ENCODE measurements at places on chromosomes 13 and 19.
A peak's percentile ranks its signal among the peaks of the same experiment; 100 is the strongest.

DNA sequence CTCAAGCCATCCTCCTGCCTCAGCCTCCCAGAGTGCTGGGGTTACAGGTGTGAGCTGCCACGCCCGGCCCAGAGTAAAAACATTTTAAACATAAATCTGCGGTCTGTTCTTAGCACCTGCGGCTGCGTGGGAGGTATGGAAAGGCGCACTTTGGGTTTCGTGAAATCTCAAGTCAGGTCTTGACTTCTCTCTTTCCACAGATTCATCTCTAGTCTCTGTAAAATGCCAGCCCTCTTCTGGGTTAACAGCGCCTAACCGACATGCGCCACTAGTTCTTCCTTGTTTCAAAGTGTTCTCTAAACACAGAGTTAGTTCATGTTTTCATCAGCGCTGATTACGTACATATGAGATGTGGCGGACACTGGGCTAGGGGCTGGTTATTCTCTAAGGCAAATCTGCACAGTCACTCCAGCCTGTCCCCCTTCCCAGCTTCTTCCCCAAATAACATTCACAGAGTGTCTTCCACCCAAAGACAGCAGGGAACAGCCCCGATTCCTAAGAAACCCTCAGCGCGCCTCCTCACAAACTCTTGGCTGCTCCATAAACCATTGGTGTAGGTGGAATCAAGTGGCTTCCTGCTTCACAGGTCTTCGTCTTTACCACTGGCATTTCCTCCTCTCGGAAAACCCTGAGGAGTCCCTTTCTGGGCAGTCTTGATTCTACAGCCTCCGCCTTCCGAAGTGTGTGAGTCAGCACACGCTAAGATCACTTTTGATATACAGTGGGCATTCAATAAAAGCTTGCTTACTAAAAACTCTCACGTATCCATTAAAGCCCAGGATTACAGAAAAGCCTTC lies 1.4 kb downstream of the PARP4 start:
- DNase-seq = peak; percentile 60

DNA sequence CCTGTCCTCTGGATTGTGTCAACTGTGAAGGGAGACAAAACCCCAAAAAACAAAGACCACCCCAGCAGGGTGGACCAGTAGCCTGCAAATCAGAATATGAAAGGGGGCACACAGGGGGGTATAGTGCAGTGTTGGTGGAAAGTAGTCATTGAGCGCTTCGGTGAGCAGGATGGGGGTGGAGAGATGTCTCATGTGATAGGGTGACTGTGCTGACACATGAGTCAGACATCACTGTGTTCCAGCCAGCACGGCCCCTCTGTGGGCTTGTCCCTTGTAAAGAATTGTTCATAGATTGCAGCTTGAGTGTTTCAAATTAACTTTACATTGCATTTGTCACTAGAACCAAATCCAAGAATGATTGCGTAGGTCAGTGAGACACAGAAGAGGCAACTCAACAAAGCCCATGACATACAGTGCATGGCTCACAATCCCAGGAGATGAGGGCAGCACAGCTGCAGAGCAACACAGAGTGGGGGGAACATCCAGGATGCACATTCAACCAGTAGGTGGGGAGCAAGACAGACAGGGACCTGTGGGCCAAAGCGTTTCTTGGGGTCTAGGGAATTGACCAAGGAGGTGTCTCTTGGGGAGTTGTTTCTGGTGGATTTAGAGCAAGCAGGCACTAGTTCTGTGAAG lies 7.5 kb downstream of the ZNF440 start:
- no peak for DNase-seq

DNA sequence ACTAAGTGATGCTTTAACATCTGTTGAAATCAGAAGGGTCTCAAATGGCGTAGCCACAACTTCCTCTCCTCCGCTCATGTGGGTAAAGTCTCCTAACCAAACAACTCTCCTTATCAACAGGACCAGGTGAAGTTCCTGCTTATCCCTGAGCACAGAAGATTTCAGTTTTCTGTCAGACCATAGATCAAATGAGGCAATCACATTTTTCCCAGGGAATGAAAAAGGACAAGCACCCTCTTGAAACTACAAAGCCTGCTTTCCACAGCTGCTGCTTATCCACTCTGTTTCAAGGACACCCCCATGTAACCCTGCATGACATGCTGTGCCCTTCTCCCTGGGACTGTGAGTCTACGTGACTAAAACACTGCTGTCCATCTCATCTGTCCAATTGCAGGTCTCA lies 788.3 kb upstream of the SLITRK5 start:
- no peak for DNase-seq

- no peak for DNase-seq
These were observed 4.5 kb upstream of the ADGRE2 start for GRCh38 chr19:14782626-14783409.

DNA sequence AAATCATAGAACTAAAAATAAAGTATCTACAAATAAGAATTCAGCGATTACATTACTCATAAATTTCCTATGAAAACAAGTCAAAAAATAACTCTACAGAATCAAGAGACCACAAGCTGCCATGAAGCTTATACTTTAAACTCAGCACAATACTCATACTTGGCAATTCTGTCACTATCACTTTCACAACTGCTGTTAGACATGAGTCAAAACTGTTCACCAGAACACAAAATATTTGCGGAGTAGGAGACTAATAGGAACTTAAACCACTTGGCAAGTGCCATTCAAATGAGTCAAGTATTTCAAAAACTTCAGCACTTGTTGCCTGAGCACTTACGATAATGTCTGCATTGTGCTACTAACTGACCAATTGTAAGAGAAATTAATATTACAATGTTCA lies 387.8 kb upstream of the GPC6 start:
- no peak for DNase-seq

DNA sequence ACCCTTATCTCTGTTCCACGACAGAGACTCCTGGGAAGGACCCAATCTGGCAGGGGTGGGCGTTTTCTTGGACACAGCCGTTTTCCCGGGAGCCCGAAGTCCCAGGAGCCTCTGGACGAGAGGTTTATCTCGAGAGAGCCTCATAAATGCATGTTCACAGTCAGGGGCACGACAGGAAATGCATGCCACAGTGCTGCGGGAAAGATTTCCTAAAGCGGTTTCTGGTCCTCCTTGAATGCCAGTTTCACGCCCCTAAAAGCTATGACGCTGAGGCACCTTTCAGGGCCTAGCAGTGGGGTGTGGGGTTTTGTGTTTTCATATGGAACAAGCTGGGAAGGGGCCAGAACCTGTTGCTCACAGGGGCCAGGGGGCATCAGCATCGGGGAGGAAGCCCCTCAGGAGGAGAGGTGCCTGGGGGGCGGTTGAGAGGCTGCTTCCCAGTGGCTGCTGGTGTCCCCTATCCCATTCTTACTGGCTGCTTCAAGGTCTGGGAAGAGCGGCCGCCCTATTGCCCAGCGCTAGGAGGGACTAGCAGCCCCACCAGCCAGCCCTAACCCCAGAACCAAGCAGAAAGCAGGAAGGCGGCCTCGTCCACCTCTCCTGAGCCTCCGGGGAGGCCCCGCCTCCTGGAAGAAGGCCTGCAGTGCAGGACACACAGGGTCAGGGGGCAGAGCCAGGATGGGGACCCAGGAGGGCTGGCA lies 157.0 kb downstream of the KDM4B start:
- no peak for DNase-seq

DNA sequence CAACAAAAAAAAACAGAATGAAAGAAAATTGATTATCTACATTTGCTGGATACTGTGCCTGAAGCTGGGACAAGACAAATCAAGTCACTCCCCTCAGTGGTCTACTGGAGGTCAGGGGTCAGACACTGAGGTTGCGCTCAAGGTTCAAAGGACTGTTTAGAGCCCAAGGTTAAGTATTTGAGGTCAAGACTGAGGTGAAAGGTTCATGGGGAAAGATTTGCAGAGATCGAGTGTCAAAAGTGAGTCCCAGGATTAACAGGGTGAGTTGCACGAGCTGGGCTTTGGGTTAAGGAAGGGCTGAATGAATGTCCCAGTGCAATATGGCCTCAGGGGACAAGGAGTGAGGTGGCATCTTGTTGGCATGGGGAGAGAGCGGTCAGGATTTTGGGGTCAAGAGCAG lies 3.4 kb upstream of the TOMM40 start:
- DNase-seq = no peak

DNA sequence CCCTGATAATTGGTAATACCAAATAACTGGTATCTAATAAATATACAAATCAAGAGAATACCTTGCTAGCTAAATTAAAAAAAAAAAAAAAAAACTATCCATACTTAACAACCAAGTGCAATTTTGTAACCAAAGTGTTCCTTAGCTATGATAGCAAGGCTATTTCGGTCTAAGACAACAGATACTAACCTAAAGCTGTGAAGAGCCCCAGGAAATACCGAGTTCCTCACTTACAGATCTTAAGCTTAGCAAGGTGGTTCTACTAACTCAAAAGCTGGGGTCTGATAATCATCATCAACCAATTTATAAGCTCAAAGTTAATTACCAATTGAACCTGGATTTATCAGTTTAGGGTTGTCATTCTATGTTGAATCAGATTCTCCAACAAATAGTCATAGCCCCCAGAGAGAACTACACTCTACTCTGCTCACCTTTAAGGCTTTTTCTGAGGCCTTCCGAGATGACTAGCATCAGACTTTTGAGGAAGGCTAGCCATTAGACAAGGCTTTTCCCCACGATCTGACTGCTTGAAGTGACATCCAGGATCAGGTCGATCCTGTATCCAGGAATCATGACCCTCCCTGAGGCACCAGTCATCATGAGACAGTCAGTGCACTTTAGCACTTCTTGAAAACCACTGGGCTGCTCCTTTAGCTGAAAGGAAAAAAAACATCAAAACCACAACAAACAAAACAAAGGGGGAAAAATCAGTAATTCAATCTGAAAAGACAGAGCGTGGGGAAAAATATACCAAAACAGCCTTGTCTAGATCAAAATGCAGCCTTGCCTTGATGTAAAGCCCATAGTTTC lies 31.9 kb downstream of the INTS6 start:
- no peak for DNase-seq

GRCh38 chr13:110233181-110233950 lies 73.6 kb downstream of the COL4A1 start:
- no peak for DNase-seq

DNA sequence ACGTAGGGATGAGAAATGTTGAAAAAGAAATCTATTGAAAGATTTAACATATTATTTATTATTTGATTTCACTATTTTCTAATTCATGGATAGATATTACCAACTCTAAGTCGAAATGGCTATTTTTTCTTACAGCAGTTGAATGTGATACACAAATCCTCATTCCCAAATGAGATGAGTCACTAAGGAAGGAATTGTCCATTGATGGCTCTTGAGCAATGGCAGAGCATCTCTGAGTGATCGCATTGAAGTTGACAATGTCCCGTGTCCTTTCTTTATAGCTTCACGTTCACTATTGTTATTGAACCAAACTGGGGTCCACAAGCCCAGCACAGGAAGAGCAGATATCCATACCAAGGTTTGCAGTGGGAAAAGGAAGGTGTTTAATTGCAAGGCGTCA lies 648.3 kb upstream of the SPRY2 start:
- DNase-seq = no peak

GRCh38 chr19:10431943-10432735 lies 11.8 kb downstream of the PDE4A start:
- peak; percentile 52 for DNase-seq

DNA sequence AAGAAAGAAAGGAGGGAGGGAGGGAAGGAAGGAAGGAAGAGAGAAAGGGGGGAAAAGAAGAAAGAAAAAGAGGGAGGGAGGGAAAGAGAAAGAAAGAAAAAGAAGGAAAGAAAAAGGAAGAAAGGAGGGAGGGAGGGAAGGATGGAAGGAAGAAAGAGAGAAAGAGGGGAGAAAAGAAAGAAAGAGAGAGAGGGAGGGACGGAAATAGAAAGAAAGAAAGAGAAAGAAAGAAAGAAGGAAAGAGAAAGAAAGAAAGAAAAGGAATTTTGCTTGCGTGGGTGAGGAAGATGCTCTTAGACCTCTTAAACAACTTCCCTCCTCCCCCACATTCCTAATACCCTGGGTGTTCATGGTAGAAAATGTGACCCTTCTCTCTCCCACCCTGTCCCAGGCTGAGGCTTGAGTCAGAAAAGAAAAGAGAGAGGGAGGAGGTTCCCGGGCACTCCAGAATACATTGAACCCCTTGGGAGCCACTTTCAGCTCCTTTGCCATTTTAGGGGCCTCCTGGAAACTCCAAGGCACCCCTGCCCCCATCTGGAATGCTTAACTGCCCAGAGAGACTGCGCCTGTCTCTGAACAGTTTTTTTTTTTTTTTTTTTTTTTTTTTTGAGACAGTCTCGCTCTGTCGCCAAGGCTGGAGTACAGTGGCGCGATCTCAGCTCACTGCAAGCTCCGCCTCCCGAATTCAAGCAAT lies 9.2 kb upstream of the KANK3 start:
- DNase-seq = no peak

DNA sequence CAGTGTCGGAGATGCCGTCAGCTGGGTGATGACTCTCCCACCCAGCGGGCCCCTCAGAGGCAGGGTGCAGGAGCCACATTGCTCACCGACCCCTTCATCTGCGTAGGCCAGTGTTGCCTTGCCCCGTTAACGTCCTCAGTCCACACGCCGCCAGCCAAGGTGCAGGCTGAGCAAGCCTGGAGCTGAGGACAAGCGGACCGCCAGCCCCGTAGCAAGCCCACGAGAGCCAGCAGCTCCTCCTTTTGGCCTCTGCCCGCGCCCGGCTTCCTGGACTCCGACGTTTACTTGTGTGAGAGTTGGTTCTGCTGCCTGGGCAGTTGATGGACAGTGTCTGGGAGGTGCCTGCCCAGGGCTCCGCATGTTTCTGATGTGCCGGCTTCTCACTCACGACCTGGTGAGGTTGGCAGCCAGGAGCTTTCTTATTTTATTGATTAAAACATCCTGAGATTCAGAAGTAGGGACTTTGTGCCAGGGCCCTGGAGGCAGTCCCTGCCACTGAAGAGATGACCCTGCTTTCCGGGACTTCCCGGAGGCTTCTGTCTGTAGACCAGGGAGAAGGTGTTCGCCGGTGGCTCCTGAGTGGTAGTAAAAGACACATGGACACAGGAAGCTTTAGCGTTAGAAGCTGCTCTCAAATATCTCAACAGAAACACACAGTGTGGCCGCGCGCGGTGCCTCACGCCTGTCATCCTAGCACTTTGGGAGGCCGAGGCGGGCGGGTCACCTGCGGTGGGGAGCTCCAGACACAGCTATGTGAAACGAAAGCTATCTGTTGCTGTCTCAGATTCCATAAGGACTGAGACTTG lies 5.8 kb downstream of the DAZAP1 start:
- DNase-seq = no peak

- no peak for DNase-seq
These were observed 421.4 kb downstream of the COG6 start for GRCh38 chr13:40076765-40077362.

Measured in stimulated activated CD4-positive, alpha-beta T cell treated with anti-CD3 and anti-CD28 coated beads, Interleukin-12 subunit alpha, Interleukin-12 subunit beta, amount 100 ng/mL, for 4 hours (primary cell).